Epithelial cell of proximal tubule (primary cell): ENCODE measurements at places on chromosomes 1 and 21.

GRCh38 chr1:38006008-38006828 lies 904 bp upstream of the FHL3 start:
- no peak for DNase-seq

GRCh38 chr1:206685769-206686477 lies 1.2 kb downstream of the MAPKAPK2 start:
- DNase-seq, result no peak

DNA sequence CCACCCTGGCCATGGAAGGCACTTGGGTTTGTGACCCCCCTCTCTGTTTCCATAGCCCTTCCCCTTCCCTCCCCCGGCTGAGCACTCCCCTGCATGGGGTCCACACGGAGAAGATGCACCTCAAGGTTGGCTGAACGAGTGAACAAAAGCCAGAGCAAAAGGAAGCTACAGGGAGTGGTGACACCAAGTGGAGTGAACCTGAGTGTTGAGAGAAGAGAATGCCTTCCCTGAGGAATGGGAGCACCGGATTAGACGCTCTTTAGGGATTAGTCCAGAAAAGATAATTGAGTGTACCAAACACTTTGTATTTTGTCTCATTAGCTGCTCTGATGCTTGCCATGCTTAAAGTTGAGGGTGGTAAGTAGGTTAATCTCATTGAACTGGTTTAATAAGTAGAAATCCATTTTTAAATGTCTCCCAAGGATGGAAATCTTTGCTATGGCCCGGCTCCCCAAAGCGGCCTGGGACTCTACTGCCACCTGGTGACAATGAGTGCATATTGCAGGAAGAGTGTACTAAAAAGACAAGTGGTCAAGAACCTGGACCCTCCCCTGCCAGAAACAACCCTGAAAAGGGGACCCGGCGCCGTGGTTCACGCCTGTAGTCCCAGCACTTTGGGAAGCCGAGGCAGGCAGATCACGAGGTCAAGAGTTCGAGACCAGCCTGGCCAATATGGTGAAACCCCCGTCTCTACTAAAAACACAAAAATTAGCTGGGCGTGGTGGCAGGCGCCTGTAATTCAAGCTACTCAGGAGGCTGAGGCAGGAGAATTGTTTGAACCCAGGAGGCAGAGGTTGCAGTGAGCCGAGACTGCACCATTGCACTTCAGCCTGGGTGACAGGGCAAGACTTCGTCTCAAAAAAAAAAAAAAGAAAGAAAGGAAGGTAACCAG lies 150.6 kb upstream of the ZC3H12A start:
- DNase-seq, result no peak

- DNase-seq, result no peak
Observed at GRCh38 chr1:228917342-228917741, 182.1 kb downstream of the RHOU start.

DNA sequence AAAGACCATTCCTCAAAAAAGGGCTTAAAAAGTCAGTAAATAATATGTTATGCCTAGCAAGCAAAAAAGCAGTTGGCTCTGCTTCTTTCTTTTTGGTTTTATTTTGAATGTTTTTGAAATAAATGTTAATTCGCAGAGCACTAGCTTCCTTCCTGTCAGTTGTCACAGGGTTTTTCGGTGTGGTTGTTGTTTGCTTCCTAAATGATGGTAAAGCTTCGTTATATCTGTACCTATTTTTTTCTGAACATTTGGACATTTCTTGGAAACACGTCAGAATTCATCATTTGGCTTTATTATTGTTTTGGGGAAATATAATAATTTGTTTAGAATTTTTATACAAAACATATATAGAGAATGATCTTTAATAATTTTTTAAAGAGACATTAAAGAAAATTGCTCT lies 351.9 kb upstream of the SGIP1 start:
- no peak for DNase-seq

- no peak for DNase-seq
Observed at GRCh38 chr1:169235568-169235967, 129.1 kb downstream of the ATP1B1 start.

GRCh38 chr1:36534711-36535412 lies 52.1 kb upstream of the CSF3R start:
- DNase-seq, result no peak

- DNase-seq, result no peak
Observed at GRCh38 chr1:10795276-10796021, 997 bp downstream of the CASZ1 start.

GRCh38 chr1:239511875-239512274 lies 125.5 kb downstream of the CHRM3 start:
- no peak for DNase-seq

- no peak for DNase-seq
Observed at GRCh38 chr1:36118447-36119204, 6.4 kb downstream of the COL8A2 start.

- no peak for DNase-seq
Observed at GRCh38 chr1:155910621-155911121, 478 bp downstream of the RIT1 start.

DNA sequence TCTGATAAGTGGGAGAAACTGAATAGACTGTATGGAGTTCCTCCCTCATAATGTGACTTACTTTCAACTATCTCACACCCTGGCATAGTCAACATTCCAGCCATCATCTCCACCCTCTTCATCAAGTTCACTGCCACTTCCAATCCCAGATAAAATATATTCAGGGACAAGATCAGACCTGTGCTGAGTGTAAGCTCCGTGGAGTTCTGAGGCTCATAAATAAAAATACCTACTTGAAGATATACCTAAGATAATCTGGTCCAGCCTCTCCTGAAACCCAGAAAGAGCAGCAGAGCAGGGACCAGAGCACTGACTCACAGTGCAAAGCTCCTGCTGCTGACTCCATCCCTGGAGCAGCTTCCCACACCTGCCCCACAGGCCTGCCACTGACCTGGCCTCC lies 1.7 kb upstream of the LCE7A start:
- DNase-seq, result no peak

GRCh38 chr1:174049514-174049913 lies 27.4 kb upstream of the RC3H1 start:
- DNase-seq, result no peak

DNA sequence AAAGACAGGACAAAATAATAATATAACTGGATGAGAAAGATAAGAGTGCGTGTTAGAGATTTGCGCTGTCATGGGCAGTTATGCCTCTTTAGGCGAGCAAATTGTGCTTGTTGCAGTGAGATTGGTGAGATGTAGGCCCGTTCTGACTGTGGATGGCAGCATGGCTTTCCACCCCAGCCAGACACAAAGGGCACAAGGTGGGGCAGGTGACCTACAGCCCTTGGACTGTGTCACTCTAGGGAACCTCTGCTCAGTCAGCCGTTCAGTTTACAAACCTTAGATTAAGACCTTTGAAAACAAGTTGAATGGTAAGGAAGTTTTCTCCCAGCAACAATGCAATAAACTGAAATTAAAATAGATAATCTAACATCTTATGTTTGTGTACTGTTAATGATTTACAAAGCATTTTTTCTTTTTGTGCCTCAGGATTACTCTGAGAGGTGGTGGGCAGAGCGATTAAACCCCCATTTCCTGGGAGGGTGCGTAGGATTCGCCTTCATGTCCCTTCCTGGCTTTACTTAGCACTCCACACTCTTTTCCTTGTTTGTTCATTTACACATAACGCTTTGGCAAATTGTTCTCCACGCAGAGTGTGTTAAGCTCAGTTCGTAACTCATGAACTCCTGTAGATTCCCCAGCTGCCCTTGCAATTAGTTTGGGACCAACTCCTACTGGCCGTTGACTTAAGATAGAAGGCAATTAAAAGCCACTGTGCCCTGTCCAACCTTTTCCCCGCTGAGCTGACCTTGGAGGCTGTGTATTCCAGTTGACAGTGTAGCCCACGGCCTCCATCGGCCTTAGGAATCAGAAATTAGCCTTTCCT lies 58.1 kb upstream of the IGSF5 start:
- no peak for DNase-seq

DNA sequence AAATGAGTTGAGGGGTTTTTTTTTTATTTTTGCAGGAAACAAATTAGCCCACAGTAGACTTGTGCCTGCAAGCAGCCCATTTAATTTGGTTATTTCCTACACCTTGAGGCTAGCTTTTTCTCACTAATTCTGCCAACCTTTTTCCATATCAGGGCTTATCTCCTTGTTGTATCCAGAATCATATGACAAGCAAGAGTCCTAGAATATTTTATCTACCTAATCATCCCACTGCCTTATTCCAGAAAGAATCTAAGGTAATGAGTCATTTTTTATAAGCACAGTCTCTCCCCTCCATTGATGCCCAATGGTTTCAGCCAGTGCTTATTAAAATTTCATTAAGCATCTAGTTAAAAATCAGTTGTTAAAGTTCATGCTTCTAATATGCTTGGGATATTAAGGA lies 324.1 kb downstream of the BARHL2 start:
- DNase-seq, result no peak

DNA sequence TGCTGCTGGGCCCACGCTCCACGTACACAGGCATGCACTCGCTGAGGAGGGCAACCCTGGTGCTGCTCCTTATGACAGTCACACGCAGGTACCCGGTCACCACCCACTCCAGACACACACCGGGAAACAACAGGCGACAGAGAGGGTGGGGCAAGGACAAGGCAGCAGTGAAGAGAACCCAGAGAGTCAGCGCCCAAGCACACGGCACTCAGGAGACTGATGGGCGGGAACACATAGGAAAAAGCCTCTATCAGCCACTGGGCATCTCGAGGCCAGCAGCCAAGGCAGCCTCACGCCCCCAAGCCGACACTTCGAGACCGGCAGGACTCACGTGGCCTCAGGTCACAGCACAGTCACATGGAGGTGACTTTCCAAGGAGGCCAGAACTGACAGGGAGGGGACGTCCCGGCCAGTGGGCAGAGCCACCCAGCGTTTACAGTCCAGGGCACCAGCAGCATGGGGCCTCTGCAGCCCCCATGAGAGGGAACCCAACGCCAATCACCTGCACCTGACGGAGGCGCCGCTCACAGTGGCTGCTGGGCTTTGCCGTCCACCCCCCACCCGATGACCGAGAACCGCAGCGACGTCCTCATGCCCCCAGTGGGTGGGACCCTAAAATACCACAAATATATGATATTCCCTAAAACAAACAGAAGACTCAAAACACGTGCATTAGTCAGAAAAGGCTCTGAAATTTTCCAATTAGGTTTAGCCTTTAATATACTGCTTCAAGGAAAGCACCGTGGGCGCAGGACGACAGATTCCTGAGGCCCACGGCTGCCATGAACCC lies 19.7 kb downstream of the PTTG1IP start:
- DNase-seq, result no peak

DNA sequence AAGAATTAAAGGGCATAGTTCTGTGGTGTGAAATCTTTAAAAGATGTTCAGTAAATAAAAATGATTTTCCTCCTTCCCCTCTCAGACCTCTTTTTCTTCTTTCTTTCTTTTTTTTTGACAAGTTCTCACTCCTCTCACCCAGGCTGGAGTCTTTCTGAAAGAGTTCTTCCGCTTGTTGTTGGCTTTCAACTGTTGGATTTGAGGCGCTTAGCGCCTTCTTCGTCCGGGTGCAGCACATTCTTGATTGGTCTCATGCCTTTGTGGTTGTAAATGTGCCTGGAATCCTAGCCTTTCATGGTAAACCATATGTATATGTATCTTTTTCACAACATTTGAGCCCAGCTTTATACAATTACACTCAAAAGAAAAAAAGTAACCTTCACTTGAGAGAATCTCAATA lies 980 bp upstream of the METTL18 start:
- DNase-seq, result no peak

- DNase-seq, result no peak
Observed at GRCh38 chr1:14756589-14757285, 158.3 kb downstream of the KAZN start.

DNA sequence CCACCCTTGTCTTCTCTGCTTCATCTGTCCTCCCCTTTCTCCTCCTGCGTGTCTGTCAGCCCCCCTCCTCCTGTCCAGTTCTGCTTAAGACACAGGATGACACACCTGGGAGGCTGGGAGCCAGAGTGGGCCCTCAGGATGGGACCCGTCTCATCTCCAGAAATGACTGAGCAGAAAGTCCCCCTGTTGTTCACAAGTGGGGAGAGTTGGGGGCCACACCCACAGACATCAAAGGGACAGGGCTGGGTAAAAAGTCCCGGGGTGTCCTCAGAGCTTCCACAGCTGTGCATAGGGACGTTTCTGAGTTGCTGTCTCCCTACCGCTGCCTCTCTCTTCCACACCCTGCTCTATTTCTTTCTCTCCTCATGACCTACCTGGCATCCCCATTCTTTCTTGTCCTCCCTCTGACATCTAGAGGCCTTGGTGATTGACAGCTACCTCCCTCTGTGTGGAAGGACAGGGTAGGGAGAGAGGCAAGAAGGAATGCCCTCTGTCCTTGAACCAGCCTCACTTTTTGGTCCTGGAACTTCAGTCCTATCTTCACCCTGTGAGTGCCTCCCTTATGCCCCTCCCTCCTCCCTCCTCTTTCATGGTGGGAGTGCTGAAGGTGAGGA lies 19.5 kb upstream of the SH2D2A start:
- no peak for DNase-seq

DNA sequence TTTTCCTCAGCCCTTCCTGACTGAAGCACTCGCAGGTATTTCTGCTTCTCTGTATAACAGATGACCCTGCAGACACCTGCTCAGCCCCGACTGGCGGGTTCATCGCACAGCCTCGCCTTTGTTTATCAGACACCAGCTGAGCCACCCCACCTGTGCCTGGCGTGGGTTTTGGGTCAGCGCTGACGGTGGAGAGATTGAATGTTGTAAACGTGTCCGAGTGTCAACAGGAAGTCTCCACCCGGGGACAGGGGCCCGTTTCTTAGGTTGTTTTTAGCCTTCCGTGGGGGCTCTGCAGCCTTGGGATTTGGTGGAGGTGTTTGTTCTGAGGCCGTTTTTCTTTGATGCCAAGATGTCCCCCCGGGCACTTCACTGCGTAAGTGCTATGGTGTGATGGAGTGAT lies 60.1 kb downstream of the COL18A1 start:
- DNase-seq, result no peak

GRCh38 chr1:208533746-208534598 lies 289.8 kb upstream of the PLXNA2 start:
- DNase-seq, result no peak

DNA sequence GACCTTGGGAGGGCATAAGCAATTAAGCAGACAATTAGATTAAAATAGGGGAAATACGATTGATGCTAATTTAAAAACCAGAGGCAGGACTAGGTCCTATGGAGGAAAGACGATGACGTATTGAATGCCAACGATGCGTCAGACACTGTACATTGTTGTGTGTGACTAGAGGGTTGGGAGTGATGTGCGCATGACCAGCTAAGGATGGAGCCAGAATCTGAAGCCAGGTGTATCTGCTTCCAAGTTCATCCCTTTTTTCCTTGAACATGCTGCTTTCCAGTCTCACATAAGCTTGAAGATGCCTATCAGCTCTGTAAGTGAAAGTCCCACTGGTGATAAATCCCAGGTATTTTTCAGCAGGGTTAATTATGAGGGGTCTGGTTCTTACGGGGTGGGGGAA lies 576.2 kb downstream of the MATN1 start:
- no peak for DNase-seq

GRCh38 chr1:24498589-24498988 lies 4.0 kb upstream of the RCAN3 start:
- no peak for DNase-seq

DNA sequence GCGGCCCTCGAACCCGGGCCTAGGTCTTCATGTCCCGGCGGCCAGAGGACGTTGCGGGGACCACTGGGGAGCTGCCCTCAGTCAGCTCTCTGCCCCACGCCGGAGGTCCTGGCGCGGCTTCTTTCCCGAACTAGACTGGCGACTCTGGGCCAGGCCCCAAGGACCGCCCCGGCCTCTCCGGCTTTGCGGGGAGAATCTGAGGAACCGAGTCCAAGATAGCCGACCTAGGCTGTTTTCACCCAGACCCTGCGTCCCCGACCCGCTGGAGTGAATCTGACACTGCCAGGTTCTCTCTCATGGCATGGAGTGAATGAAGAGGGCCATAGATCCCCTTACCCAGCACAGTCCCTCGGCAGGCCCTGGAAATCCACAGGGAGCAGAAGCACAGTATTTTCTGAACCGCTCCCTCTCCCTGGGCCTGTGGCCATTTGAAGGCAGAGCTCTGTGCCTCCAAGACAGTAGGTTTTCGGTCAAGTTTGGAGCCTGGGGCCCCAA lies 9.9 kb upstream of the BARHL2 start:
- DNase-seq, result no peak
